ENCODE measurements at places on chromosomes 1 and 21. TPM values are rescaled to one million over a fixed set of nuclear protein-coding genes. Genes with fewer than 3 reads are reported as not detected.

The TTC22 gene
- 0.27 TPM for total RNA-seq

- no peak for DNase-seq
Observed at GRCh38 chr1:15033264-15033663, 120.3 kb upstream of the TMEM51 start.

The KAZN gene
- total RNA-seq: 19.3 TPM

- no peak for DNase-seq
Observed at GRCh38 chr1:238568735-238569134, 678.0 kb upstream of the ZP4 start.

- no peak for DNase-seq
Observed at GRCh38 chr1:17538010-17538409, 1.5 kb upstream of the ARHGEF10L start.

DNA sequence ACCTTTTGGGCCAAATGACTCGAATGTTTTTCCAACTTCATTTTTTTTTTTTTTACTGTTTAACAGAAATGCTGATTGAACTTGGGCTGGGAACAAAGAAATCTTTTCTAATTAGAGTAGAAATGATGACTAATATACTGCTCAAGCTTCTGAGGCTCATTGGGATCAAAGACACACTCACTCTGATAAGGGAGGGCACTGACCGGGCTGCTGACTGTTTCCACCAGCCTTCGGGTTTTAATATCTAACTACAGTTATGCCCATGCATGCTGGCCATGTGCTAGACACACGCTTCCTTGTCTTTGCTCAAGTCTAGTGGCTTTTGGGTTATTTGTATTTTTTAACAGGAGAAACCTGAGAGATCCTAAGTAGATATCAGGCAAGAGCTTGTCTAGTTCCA lies 16.8 kb downstream of the ZBTB18 start:
- no peak for DNase-seq

The CNKSR1 gene
- 1.5 TPM for total RNA-seq

The OR6K3 gene
- not detected for total RNA-seq

The GJA5 gene
- 59.1 TPM for total RNA-seq

GRCh38 chr1:31811605-31812004 lies 4.2 kb downstream of the SPOCD1 start:
- no peak for DNase-seq

GRCh38 chr1:154318386-154318785 lies 2.5 kb upstream of the AQP10 start:
- no peak for DNase-seq

DNA sequence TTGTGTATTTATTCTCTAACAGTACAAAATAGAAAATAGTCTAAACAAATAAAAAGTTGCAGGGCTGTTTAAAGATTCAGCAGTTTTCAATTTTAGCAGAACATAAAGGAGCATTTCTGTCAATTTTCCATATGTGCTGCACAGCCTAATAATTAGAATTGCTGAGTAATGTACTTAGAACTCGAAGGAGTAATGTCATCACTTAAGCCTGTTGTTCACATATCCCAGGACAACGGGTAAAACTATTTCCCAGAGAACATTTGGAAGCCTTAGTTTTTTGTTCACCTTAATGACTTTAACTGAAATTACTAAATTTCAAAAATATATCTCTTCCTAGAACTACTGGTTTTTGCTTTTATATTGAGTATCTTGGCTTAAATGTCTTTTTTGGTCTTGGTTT lies 81.6 kb downstream of the ZP4 start:
- no peak for DNase-seq

- no peak for DNase-seq
Observed at GRCh38 chr1:55694310-55694801, 479.2 kb upstream of the USP24 start.

- no peak for DNase-seq
Observed at GRCh38 chr1:111172463-111172862, 28.0 kb downstream of the DENND2D start.

DNA sequence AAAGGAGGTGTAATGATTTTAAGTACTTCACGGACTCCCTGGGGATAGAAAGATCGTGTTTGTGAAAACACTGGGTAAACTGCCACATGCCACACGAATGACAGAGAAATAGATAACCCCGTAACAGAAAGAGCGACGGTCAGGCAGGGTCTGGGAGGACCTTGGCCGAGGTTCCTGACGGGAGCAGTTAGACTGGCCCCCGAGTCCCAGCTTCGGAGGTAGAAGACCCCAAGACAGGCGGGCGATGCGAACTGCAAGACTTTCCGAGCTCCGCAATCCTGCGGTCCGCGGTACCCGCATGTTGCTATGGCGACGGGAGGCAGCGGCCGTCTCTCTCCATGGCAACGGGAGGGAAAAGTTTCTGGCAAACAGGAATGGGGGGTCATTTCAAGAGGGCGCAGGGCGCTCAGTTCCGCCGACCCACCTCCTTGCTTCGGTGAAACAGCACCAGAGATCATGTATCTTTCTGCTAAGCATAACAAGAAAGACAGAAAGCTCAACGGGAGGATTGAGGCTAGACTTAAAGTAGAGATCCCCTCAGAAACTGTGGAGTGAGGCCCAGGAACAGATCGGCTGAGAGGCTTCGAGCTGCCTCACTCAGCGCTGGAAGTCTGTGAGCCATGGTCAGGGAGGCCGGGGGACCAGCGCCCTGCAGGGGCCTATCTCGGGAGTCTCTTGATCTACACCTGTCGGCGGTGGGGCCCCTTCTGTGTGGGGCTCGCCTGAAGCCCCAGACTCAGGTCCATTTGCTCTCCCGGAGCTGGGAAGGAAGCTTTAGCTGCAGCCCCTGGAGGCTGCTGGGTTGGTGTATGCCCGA lies 685 bp upstream of the SYT6 start:
- DNase-seq: no peak

GRCh38 chr1:55635856-55636255 lies 420.7 kb upstream of the USP24 start:
- no peak for DNase-seq

The SORT1 gene
- total RNA-seq: 119 TPM

The TNFRSF9 gene
- 0.42 TPM for total RNA-seq

The TMEM269 gene
- total RNA-seq: 0.13 TPM

DNA sequence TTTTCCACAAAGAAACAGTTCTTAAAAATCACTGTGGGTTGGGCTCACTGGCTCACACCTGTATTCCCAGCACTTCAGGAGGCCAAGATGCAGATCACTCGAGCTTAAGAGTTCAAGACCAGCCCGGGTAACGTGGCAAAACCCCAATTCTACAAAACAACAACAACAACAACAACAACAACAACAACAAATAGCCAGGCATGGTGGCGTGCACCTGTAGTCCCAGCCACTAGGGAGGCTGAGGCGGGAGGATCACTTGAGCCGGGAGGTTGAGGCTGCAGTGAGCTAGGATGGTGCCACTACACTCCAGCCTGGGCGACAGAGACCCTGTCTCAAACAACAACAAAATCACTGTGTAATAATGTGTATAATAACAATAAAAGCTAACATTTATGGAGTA lies 40.8 kb downstream of the CDCP2 start:
- DNase-seq: no peak

- no peak for DNase-seq
Observed at GRCh38 chr21:16086936-16087335, 357.2 kb downstream of the USP25 start.

DNA sequence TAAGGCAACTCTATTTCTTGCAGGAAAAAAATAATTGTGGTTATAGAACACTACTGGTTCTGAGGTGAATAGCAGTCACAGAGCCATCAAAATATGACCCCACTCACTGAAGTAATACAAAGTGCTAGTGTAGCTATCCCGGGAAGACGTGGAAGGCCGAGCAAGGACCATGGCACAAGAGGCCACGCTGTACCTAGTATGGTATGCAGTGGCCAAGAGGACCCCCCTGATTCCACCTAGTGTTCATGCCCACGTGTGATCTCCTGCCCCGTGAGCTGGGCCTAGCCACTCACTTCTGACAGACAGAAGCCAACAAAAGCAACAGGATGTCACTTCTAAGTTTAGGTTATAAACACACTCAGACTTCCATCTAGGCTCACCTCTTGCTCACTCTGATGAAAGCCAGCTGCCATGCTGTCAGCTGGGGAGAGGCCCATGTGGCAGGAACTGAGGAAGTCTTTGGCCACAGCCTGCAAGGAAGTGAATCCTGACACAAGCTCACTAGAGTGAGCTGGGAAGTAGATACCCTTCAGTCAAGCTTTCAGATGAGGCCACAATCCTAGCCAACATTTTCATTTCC lies 21.7 kb upstream of the LSS start:
- DNase-seq: no peak

DNA sequence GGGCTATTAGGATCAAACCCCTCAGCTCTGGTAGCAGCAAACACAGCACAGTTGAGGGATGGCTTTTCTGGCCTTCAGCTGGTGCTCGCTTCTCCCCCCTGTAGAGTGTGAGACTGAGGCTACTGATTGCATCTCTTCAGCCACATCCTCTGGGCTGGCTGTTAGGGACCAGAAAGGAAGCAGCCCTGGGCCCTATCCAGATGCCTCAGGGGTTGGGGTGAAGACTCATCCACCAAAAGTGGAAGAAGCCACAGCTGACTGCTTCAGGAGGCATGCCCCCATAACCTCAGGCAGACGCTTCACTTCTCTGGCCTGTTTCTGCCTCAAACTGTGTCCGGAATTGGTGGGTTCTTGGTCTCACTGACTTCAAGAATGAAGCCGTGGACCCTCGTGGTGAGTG lies 6.2 kb upstream of the TMEM200B start:
- no peak for DNase-seq

DNA sequence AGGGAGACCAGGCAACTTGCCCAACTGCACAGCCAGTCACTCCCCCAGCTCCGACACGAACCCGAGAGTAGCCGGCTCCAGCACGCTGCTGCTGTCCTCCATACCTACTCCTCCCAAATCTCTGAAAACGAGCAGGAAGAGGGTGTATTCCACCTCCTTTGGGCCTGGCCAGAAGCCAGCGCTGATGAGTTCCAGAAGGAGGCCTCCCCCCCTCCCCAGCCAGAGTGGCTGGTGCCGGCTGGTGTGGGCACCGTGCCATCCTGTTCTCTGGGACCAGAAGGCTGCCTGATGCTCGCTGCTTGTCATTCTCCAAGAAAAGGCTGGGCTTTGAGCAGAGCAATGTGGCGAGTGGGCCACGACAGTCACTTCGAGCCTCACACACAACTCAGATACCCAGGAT lies 22.2 kb downstream of the KCNN3 start:
- no peak for DNase-seq

GRCh38 chr1:76336931-76337371 lies 262.4 kb downstream of the ST6GALNAC3 start:
- DNase-seq: peak; percentile 84

GRCh38 chr1:201324821-201325677 lies 41.7 kb downstream of the PKP1 start:
- peak; percentile 56 for DNase-seq

DNA sequence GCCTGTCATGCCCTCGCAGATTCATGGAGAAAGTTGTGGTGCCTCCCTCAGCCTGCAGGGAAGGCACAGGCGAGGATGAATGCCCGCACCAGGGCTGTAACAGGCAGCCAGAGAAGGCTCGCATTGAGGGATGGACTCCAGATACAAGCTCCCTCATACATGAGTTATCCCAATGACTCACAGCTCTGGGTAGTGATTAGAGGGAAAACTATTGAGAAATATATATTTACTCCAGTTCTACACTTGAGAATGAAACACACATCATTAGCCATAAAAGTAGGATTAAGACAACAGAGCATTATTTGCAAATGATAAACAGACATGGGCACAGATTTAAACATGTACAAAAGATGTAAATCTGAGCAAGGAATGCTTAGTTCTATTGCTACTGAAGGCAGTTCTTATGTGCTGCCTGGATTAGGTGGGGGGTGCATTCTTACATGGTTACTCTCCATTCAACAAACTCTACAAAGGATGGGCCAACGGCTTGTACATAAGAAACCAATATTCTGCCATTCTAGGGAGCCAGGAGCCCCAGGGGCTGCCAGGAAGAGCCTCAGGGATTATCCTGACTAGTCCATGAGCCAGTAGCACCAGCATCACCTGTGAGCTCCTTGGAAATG lies 97.9 kb downstream of the CSMD2 start:
- DNase-seq: no peak

DNA sequence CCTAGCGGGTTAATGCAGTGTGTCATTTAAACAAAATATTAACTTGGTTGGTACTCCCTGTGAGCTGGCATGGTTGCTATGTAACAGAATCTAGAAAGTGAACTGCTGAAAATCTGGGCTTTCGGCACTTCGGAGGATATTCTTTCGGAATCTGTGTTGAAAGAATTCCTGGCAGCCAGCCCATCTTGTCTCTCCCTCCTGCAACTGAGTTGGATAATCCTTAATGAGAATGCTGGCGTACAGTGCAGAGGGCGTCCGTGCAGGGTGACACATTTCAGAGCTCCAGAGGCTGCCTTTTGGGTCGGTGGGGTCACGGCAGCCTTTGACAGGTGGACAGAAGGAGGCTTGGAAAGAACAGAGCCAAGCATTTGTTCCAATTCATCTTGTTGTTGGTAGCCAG lies 3.7 kb downstream of the KAZN start:
- DNase-seq: no peak

GRCh38 chr1:243924588-243925349 lies 74.7 kb upstream of the AKT3 start:
- no peak for DNase-seq

The ERICH3 gene
- 0.42 TPM for total RNA-seq

The PADI1 gene
- not detected for total RNA-seq

DNA sequence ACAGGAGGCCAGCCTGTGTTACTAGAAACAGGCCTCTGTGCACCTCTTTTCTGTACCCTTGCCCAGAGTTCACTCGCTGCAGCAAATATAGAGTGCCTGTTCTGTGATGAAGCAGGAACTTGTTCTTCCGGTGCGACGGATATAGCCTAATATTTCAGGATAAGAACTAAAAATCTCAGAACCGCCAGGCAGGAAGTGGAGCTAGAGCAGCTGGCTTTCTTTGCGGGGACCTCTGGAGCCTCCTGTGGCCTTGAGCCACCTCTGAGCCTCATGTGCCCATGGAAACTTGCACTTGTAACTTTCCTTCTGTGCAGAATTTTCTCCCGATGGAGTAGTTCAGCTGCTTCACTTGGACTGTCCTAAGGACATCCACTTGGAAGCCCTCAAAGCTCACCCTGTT lies 44.5 kb upstream of the VAMP3 start:
- DNase-seq: no peak

- no peak for DNase-seq
Observed at GRCh38 chr1:248857749-248858095, 1.2 kb downstream of the ZNF692 start.

The CFAP107 gene
- total RNA-seq: not detected

GRCh38 chr1:244212797-244213475 lies 161.9 kb downstream of the ZBTB18 start:
- DNase-seq: no peak

The BCAN gene
- total RNA-seq: not detected

The ZBTB8A gene
- 7.6 TPM for total RNA-seq

DNA sequence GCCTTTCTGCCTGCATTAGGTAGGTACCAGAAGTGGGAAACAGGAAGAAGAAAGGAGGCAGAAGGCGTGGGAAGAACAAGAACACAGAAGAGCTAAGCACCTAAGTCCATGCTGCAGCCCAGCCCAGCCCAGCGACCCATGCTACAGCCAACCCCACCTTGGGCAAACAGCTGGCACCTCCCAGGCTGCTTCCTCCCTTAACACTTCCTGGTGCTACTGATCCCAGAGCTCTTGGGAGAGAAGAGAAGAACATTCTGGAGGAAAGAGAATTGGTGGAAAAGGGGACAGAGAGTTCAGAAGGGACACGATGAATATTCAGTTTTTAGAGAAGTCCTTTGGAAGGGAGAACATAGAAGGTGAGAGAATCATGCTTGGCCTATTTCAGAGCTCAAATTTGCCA lies 28.5 kb downstream of the PLEKHA6 start:
- DNase-seq: no peak

The SLC44A3 gene
- total RNA-seq: 3.3 TPM

- no peak for DNase-seq
Observed at GRCh38 chr1:201702936-201703335, 126.0 kb upstream of the IPO9 start.

The SERTAD4 gene
- 4.5 TPM for total RNA-seq

Data from aorta (tissue), 5 donors.